Activated CD8-positive, alpha-beta memory T cell treated with anti-CD3 and anti-CD28 coated beads for 1 hour (primary cell): ENCODE measurements at places on chromosomes 16 and 17.

GRCh38 chr16:11171448-11171709, 84.6 kb downstream of the SOCS1 start:
- no peak for DNase-seq

DNA sequence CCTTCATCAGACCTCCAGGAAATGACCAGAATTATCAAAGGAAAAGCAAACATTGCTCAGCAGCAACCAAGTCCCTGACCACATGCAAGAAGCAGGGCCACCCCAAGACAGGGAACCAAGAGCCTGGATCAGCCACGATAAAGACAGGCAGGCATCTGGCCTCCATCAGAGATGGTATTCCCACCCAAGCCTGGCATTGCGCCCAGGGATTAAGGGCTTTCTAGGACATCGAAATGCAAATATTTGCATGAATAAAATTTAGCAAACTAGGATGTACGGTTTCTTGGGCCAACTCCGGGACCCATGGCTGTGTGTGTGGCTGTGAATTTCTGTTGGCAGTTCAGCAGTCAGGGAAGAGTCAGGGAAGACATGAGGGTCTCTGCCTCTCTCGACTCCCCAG, 241.4 kb upstream of the DYNLRB2 start:
- DNase-seq, result no peak

DNA sequence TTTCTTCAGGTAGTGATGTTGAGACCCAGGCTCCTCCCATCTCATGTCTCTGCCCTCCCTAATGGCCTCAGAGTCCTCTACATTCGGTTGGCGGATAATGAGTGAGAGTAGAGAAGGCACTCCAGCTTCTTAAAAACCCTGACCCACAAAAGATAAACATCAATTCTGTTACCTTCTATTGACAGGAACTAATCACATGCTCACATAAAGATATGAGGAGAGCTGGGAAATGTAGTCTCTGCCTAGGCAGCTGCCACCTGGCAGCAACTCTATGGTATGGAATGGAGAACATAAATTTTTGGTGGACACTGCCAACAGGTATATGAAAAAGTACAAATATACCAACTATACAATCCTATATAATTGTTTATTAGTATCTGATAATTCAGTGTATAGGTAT, 110.7 kb upstream of the HLF start:
- DNase-seq, result no peak

DNA sequence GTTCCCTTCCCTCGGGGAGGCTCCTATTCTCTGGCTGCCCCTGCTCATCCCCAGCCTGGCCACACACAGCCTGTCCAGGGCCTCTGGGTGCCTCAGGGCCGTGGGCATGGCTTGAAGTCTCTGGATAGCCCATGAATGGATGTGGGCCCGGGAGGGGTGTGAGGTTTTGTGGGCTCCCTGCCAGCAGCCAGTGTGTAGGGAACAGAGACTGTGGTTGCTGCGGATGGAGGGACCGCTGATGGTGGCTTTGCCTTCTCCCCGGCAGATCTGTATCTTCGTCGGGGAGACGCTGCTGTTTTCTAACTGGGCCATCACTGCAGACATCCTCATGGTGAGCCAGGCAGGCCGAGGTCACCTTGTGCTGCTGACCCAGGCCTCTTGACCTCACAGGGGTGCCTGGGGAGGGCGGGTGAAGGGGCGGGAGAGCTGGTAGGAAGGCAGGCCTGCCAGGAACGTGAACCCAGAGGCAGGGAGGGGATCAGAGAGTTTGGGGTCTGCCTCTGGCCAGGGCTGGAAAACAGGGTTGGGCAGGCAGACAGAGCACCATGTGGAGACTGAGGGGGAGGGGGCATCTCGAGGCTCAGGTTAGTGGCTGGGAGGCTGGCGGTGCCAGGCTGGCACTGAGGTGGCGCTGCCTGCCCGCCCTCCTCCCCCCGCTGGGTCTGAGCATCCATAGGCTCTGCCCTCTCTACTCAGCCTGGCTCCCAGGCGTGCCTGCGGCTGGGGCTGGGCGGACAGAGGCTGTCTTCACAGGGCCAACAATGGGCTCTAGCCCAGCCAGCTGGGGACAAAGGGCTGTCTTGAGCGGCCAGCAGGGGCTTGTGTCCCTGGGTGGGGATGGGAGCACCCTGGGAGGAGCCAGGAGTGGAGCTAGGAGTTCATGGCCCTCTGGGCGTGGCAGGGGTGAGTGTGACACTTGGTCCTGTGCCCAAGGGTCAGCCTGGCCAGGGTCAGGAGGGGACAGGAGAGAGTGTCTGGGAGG, 21.4 kb downstream of the MYBBP1A start:
- DNase-seq, result no peak

- DNase-seq, result no peak
Observed at GRCh38 chr16:23324727-23325126, 22.6 kb downstream of the SCNN1B start.

DNA sequence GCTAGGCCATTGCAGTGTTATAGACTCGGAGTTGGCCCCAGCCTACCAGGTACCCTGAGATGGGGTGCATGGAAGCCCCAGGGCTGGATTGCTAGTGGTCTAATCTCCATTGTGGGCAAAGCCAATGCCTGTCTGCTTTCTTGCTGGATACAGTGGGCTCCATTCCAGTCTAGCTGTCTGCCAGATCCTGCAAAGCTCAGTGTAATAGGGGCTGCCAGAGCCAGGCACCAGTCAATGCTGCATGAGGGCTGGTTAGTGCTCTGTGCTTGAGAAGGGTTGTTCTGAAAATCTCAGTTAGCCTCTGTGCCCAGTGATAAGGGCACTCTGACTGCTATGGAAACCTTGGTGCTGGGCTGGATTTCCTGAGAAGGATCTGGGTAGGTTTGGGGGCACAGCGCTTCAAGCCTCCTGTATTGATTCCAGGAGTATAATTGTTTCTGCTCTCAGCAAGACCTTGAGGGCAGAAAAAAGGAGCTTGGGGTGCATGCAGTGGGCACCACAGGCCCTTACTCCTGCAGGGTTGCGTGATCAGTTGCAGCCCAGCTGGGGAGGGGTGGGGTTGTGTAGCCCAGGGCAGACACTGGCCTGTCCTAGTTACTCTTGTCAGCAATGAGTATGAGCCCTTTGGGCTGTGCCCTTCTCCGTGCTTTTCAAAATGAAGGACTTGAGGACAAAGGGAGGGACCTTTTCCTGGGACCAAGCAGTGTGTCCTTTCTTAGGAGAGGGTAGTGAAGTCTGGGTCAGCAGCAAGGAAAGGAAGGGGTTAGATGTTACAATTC, 19.0 kb downstream of the SMPD3 start:
- DNase-seq, result no peak

DNA sequence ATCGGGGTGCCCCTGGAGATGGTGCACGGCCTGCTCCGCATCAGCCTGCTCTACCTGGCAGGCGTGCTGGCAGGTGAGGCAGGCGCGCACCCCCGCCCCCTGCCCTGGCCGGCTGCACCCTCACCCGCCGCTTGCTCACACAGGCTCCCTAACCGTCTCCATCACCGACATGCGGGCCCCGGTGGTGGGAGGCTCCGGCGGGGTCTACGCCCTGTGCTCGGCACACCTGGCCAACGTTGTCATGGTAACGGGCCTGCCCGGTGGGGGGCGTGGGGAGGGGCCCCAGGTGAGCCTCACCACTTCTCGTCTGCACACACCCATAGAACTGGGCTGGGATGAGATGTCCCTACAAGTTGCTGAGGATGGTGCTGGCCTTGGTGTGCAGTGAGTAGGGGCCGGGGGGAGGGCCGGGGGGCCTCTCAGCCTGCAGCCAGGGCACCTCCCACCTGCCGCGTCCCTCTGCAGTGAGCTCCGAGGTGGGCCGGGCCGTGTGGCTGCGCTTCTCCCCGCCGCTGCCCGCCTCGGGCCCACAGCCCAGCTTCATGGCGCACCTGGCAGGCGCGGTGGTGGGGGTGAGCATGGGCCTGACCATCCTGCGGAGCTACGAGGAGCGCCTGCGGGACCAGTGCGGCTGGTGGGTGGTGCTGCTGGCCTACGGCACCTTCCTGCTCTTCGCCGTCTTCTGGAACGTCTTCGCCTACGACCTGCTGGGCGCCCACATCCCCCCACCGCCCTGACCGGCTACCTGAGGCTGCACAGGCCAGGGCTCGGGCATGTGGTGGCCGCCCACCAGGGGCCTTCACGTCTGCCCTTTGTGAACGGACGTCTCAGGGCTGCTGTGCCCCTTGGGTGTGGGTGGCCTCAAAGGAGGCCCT, 2.1 kb downstream of the RHBDL1 start:
- DNase-seq, result no peak

- no peak for DNase-seq
Observed at GRCh38 chr16:1963806-1964505, 670 bp downstream of the RPS2 start.

DNA sequence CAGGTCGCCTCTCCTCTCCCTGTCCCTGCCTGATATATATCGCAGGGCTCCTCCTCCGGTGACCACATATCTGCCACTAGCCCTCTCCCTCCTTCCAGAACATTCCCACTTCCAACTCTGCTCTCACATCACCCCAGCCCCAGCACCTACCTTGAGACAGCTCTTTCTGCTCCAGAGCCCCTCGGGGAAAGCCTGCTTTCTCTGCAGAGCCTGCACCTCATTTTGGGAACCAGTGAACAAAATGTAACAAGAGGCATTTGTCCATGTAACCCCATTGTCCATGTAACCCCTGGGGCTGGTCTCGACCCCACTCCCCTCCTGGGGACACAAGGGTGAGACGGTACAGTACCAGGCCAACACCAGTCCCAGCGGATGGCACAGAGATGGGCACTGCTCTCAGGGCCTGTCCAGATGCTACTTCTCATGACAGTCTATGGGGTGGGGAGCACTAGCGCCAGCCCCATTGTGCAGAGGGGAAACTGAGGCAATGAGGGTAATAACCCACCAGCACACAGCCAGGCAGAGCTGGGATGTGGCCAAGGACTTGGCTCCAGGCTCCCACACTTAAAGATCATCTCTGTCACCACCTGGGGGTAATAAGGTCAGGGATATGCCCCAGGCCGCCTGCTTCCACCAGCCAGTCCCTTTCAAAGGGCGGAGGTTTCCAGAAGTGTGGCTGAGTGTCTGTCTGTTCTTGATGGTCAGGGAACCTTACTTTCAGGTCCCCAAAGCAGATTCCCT, 42.9 kb downstream of the TBC1D16 start:
- DNase-seq, result no peak

GRCh38 chr17:80272366-80272765, 11.7 kb downstream of the RNF213 start:
- no peak for DNase-seq

GRCh38 chr17:39695089-39695474, 4.8 kb upstream of the ERBB2 start:
- no peak for DNase-seq

GRCh38 chr17:48202959-48203358, 95.4 kb downstream of the SNX11 start:
- DNase-seq, result no peak

DNA sequence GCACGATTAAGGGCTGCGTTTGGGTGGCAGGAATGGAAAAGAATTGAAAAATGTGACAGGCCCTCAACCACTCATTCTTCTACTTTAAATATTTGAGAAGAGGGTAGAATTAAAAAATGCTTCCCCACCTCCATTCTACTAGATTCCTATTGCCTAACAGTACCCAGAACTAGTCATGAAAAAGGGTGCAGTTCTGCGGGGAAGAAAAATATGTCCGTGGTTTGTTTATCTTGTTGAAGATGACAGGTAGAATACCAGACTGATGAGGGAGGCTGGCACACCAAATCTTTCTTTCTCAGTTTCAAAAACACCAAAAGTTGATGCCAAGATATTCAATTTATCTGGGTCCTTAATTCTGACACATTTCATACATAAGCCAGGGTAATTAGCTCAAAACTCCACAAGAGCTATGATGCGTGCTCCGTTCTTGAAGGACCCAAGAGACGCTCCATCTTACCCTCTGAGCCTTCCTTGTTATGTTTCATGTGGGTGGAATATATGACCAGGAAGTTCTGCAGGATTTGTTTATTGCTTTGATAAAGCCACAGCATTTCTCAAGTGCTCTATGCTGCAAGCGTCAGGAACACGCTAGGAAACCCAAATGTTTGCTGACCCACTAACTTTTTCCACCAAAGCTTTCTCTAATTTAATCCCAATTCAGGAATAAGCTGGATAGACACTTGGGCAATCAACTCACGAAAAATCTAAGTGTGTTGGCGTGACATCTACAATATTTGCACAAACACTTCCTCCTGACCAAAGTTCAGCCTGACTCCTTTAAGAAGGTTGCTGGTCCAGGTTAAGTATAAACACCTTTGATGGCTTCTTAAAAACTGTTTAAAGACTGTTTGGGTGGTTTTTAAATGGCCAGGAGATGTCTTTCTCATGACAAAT, 20.6 kb upstream of the GAN start:
- DNase-seq, result no peak

DNA sequence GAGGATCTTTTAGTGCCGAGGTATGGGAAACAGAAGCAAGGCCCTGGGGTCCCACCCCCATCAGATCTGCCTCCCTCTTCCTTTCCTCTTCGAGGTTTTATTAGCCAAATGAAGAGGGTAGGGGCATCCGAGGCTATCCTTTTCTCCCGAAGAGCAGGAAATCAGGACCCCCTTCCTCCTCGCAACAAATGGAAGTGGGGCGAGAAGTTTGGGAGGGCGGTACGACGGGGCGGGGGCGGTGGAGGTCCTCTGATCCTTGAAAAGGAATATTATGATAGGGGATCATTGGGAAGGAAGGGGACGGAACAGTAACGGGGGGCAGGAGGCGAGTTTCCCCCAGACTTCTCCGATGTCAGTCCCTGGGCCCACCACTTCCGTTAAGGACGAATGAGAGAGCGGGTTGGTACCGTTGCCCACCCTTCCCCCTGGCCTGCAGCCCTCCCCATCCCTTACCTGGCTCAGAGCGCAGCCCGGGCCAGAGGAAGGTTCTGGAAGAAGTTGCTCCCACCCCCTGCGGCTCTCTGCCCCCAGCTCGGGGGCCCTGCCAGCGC, 309 bp downstream of the FOXJ1 start:
- DNase-seq, result no peak

DNA sequence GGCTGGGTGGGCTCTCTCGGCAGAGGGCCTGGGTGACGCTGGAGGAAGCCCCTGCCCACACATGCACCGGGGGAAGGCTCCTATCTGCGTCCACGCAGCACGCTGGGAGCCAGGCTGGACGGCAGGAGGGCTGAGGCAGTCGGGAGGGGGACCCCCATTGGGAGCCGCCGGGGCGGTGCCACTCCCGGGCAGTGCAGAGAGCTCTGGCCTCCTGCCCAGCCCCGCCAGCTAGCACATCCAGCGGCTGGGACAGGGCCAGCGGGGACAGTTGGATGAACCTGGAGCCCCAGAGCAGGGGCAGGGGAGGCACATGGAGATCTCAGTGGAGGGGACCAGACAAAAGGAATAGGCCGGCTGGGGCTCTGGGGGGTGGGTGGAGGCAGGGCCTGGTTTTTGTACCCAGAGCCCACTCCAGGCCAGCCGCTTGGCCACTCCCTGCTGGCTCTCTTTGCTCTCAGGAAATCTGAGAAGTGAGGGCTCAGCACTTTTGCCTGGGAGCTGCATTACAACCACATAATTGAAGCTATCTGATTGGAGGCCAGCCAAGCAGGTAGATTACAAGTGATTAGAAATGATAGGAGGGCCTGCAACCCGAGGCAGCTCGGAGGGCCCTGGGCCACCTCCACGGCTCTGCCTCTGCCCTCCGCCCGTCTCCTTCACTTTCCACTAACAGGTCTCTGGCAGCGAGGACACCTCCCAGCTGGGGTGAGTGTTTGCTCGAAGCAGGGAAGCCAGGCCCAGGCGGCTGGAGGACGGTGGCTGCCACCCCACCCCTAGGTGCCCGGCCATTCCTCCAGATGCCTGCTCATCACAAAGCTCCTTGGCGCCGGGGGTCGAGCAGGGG, 40.1 kb downstream of the ENGASE start:
- DNase-seq, result no peak
